Ovary (tissue), 10 donors: ENCODE measurements at places on chromosomes 6 and 20. TPM values are rescaled to one million over a fixed set of nuclear protein-coding genes. Genes with fewer than 3 reads are reported as not detected.

The RFX6 gene
- not detected for polyA plus RNA-seq

The SMAP1 gene
- 34.1 TPM for polyA plus RNA-seq

The ZBP1 gene
- polyA plus RNA-seq, result 0.92 TPM

The MAP1LC3A gene
- 3.4 TPM for polyA plus RNA-seq

The OGFRL1 gene
- polyA plus RNA-seq, result 3.0 TPM

The ABHD16A gene
- polyA plus RNA-seq, result 25.4 TPM

The FOXQ1 gene
- 0.07 TPM for polyA plus RNA-seq

The NKAIN2 gene
- 0.13 TPM for polyA plus RNA-seq

The DZANK1 gene
- polyA plus RNA-seq, result 3.0 TPM

The CYP24A1 gene
- polyA plus RNA-seq, result not detected

The TRIM15 gene
- polyA plus RNA-seq, result not detected

The PAQR8 gene
- 24.1 TPM for polyA plus RNA-seq

The ZSCAN16 gene
- 3.2 TPM for polyA plus RNA-seq

The C2 gene
- polyA plus RNA-seq, result 8.6 TPM

The C4B gene
- 97.4 TPM for polyA plus RNA-seq

The RSPH4A gene
- 0.55 TPM for polyA plus RNA-seq

The CTSZ gene
- polyA plus RNA-seq, result 88.8 TPM

The CHMP4B gene
- 153 TPM for polyA plus RNA-seq

The TCF15 gene
- 0.15 TPM for polyA plus RNA-seq

The SMLR1 gene
- 0.40 TPM for polyA plus RNA-seq

The BEND6 gene
- polyA plus RNA-seq, result 5.2 TPM

The CDC40 gene
- 19.6 TPM for polyA plus RNA-seq

The MAFB gene
- 19.3 TPM for polyA plus RNA-seq

The PNPLA1 gene
- 0.07 TPM for polyA plus RNA-seq

The NHLRC1 gene
- 0.88 TPM for polyA plus RNA-seq

The PPP1R11 gene
- 48.6 TPM for polyA plus RNA-seq

The SLC2A10 gene
- 18.4 TPM for polyA plus RNA-seq

The LAMA2 gene
- polyA plus RNA-seq, result 48.3 TPM

The CRISP3 gene
- polyA plus RNA-seq, result 0.90 TPM

The HLA-DRB5 gene
- polyA plus RNA-seq, result 0.41 TPM

The CAP2 gene
- polyA plus RNA-seq, result 5.0 TPM

The BMP7 gene
- 0.42 TPM for polyA plus RNA-seq

The SEL1L2 gene
- 9.3 TPM for polyA plus RNA-seq

The TRIM31 gene
- not detected for polyA plus RNA-seq

The THBS2 gene
- 65.3 TPM for polyA plus RNA-seq

The CFB gene
- 19.1 TPM for polyA plus RNA-seq

The OR12D3 gene
- polyA plus RNA-seq, result not detected

The MAS1 gene
- 0.32 TPM for polyA plus RNA-seq

The FNDC1 gene
- 7.3 TPM for polyA plus RNA-seq

The BLOC1S5 gene
- polyA plus RNA-seq, result 8.8 TPM

The GPR6 gene
- not detected for polyA plus RNA-seq

The ADA gene
- 2.8 TPM for polyA plus RNA-seq

The OOEP gene
- 1.5 TPM for polyA plus RNA-seq

The BTNL2 gene
- not detected for polyA plus RNA-seq

The SLC16A10 gene
- polyA plus RNA-seq, result 0.80 TPM

The TPX2 gene
- polyA plus RNA-seq, result 5.2 TPM

The TRAPPC3L gene
- 0.08 TPM for polyA plus RNA-seq
